ENCODE measurements at places on chromosomes 5 and 9.

- no peak for DNase-seq
Observed at GRCh38 chr5:36537724-36538123, 68.7 kb upstream of the SLC1A3 start.

DNA sequence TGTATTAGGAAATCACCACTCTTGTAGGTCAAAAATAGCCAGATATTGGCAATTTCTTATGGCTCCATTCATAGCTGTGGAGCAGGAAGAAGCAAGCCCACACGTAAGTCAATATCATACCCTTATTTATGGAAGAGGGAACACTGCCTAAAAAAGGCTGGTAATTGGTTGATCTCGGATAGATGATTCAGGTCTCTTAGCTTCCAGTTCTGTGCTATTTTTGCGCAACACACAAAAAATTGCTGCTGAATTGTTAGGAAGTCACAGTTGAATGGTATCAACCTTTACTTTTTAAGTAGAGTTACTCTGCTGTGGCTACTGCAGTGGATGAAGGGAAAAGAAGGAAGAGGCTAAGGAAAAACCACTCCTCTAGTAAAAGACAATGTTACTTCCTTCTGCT, 168.8 kb downstream of the ARHGAP26 start:
- no peak for DNase-seq

GRCh38 chr5:81180780-81181460, 52.2 kb upstream of the CKMT2 start:
- no peak for DNase-seq

DNA sequence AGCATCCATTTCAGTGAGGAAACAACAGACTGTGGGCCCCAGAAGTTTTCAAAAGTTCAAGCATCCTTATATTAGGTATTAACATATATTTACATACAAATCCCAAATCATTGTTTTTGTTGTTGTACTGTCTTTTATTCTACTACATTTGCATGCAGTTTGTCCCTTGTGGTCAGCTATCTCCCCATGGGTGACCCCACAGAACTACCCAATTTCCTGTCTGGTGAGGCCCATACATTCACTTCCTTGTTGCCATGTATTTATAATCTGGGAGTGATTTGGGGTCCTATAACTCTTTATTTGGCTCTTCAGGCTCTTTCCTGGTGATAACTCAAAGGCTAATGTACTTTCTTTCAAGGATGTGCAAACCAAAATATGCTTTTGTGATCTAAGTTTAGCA, 3.3 kb upstream of the CD180 start:
- no peak for DNase-seq

DNA sequence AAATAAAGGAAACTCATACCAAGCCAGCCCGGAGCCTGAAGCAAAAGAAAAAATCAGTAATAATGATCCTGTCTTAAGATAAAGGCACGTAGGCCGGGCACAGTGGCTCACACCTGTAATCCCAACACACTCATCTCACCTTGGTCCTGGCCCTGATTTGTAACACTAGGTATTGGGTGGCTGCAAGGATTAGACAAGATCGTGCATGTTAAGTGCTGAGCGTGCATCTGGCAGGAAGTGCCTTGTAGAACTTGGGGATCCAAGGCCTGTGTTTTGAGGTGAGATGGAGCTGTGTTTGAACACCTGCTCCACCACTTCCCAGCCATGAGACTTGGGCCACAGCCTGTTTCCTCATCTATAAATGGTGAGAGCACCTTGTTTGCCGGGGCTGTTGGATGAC, 41.5 kb downstream of the SPRY4 start:
- DNase-seq: no peak

All from skeletal muscle cell (primary cell).